ENCODE measurements at places on chromosomes 12 and 14. TPM values are rescaled to one million over a fixed set of nuclear protein-coding genes. Genes with fewer than 3 reads are reported as not detected.
A peak's percentile ranks its signal among the peaks of the same experiment; 100 is the strongest.

DNA sequence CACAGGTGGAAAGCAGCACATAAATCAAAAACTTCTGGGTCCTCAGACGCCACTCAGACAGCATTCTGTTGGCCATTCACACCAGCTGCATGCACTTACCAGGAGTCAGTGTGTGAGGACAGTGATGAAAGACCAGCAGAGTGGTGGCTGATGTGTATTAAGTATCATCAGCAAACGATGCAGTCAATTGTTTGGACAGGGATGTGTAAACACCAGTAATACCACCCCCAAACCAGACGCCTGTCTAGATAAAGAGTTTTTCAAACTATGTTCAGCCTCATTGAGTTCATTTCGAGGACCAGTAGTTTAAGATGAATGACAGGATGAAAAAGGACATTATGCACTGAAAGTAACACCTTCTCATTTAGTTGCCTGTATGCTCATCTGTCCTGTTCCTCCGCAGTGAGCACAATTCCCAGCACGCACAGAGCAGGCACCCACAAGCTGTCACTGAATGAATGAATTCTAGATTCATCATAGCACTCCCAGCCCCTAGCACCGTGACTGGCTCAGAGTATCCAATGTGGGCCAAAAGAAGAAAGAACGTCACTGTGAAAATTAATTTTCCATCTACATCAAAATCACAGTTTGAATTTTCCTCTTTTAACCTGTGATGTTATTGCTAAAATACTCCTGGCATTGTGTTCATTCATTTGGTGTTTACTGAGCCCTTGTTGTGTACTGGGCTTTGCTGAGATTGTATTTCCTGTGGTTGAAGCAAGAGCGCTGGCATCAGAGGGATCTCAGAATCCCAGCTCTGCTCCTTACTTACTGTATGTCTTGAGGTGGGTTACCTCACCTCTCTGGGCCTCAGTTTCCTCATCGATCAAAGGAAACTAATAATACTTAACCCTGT, 124.8 kb upstream of the NOS1 start:
- no peak for DNase-seq

GRCh38 chr12:113260127-113260526, 38.9 kb downstream of the TPCN1 start:
- no peak for DNase-seq

DNA sequence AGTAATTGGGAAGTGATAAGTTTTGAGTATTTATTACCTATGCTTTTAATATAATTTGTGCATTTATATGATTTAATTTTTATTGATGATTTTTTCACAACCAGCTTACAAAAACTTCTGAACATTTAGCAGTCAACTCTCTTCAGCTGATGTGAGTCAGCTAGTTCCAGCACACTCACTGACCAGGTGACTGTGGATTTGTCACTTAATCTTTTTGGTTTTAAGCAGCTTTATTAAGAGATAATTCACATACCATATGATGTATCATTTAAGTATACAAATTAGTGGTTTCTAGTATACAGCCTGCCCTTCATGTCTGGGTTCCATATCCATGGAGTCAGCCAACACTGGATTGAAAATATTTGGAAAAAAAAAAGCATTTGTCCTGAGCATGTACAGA, 103.5 kb downstream of the SYNE2 start:
- DNase-seq, result no peak

DNA sequence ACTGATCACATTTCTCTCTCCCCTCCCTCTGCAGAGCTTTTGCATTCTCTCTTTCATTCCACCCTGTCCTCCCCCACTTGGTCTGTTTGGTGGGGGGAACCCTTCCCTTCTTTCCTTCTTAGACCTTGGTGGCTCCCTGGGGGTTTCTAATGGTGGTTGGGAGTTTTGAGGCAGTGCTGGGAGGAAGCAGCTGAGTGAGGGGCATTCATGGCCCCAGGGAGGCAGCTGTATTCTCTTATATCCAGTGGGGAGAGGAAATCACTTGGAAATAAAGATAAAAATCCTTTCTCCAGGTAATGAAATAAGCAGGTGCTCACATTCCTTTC, 13.3 kb downstream of the NGDN start:
- DNase-seq, result no peak

TUNAR gene
- total RNA-seq, result not detected

GRCh38 chr12:93390549-93391297, 13.0 kb downstream of the NUDT4 start:
- DNase-seq, result no peak

SERPINA1 gene
- 10,220 TPM for total RNA-seq

DNA sequence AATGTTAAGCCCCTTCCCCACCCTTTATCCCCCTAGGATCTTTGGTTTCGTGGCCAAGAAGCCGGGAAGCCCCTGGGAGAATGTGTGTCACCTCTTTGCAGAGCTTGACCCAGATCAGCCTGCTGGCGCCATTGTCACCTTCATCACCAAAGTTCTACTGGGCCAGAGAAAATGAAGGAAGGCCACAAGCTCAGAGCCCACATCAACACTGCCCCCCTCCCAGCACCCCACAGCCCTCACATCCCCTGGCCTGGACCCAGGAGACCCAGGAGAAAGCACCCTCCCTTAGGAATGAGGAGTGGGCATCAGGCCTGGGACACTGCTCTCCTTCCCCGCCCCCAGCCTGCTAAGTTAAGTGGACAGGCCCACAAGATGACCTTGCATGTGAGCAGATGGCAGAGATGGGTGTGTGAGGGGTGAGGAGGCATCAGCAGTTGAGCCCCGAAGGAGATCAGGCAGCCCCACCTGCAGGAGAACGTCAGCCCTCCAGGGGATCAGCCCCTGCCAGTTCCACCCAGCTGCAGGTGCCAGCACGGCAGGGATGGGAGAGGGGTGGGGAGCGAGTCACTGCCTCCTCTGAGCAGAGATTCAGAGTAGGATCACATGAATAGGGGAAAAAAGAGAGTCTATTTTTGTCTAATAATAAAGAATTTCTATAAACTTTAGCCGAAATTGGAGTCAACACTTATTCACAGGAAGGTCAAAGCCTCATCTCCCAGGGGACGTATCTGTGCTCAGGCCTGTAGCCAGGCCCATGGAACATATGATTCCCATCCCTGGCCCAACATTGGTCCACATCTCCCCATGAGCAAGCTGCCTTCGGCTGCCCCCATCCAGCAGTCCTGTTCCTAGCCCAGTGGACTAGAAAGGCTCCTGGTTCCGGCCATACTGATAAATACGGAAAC, 14.1 kb downstream of the TNS2 start:
- DNase-seq, result peak; percentile 19

GRCh38 chr12:49648712-49649003, 25.3 kb downstream of the PRPF40B start:
- no peak for DNase-seq

DNA sequence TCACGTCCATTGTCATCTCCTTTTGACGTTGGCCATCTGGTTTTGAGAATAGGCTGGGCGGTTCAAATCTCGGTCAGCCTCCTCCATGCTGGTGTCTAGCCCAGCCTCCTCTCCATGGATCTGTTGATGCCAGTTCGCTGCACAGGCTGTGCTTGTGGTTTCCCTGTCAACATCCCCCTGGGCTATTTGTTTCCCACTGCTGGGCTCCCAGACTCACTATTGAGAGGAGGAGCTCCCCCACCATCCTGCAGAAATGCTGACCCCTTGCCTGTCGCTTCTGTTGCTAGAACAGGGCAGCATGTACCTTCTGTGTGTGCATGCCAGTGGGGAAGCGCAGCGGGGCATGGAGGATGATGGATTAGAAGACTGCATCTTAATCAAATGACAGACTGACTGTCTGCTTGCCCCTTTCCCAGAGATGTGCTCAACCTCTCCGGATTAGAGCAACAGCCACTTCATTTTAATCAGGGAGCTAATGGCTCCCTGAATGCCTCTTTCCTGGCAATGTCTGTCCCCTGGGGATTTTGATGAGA, 170.5 kb downstream of the TSPAN9 start:
- no peak for DNase-seq

- no peak for DNase-seq
Observed at GRCh38 chr12:29719381-29719780, 64.4 kb downstream of the TMTC1 start.

- DNase-seq, result no peak
Observed at GRCh38 chr12:31655792-31656191, 3.7 kb upstream of the ETFBKMT start.
